AG20443 (cell line): ENCODE measurements at places on chromosomes 16 and 17.
A peak's percentile ranks its signal among the peaks of the same experiment; 100 is the strongest.

DNA sequence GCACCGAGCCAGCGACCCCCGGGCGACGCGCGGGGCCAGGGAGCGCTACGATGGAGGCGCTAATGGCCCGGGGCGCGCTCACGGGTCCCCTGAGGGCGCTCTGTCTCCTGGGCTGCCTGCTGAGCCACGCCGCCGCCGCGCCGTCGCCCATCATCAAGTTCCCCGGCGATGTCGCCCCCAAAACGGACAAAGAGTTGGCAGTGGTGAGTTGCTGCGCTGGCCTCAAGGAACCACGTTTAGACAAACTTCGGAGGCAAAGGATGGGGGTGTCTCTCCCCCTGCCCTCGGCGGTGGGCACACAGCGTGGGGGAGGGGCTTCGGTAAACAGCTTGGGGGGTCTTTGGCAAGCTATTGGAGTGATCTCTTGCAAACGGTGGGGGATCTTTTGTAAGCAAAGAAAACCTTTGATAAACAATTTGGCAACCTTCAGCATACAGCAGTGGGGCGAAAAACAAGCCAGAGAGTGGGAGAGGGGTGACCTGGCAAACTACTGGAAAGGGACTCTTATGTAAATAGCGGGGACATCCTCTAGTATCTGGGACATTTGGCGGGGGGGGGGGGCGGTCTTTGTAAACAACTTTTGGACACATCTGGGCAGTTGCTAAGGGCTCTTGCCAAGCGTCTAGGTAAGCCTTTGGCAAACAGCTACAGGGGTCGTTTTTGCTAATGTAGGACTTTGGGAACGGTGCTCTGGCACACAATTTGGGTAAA is 587 bp downstream of the MMP2 start:
- no peak for DNase-seq

DNA sequence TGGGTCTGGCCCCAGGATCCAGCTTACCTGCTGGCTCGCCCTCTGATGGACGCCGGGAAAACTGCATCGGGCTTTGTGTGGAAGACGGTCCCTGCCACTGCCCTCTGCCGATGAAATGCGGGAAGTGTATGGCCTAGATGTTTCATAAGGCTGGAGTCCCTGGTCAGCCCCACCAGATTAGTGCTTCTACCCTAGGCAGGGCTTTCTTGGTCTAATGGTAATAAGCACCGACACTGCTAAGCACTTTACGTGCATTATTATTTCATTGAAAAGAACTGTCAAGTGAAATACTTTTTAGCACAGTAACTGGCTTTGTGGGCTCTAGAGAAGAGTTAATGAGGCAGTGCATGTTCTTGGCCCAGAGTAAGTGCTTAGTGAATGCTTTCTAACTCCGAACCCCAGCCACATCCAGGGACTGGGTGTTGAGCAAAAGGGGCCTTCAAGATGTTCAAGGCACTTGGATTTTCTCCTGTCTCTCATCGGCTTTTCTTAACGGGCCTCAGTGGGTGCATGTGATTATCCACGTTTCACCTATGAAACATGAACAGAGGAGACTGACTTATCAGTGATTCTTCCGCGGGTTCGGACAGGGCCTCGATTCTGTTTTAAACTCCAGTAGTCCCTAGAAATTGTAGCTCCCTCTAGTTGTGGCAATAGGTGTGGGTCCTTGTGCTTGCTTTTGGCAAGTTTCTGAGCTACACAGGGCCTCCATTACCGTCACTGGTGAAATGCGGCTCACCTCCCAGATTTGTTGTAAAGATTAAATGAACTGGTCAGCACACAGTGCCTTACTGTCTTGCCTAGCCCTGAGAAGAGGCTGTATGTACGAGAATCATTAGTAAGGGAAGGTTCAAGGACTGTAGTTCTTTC is 6.6 kb downstream of the TRAF4 start:
- peak; percentile 89 for DNase-seq

GRCh38 chr16:50235581-50235980 is 30.8 kb upstream of the ADCY7 start:
- DNase-seq = no peak

DNA sequence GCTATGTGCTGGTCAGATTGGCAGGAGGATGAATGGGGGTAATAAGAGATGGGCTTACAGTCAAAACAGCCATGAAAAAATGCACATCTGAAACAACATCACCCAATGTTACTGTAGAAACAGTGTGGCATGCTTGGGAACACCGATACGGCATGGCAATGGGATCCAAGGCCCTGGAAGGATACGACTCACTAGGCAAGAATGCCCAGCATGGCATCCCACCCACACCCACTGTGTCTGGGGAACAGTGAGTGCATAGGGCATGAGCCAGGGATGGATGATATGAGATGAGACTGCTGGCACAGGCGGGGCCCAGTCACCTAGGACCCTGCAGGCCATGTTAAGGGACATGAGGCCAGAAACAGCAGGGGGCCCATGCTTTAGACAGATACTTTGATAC is 11.5 kb downstream of the TRIM25 start:
- peak; percentile 49 for DNase-seq

GRCh38 chr16:67837811-67838210 is 4.3 kb upstream of the THAP11 start:
- DNase-seq = no peak

DNA sequence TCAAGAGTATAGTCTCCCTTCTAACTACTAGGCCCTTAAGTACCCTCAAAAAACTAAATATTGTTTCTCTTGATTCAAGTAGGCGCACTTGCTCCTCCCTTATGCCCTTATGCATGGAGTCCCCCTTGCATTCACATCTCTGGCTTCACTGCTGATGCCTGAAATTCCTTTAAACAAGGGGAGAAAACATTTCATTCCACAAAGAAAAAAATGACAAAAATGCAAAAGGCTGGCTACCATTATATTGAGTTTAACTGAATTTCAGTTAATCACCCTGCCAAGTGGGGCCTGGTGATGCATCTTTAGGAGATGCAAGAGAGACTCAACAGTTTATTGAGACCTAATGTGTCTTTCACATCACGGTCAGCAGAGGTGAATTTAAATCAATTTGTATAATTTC is 35.6 kb downstream of the CRLF3 start:
- DNase-seq = peak; percentile 48
